ENCODE measurements at places on chromosomes 7 and 10.

DNA sequence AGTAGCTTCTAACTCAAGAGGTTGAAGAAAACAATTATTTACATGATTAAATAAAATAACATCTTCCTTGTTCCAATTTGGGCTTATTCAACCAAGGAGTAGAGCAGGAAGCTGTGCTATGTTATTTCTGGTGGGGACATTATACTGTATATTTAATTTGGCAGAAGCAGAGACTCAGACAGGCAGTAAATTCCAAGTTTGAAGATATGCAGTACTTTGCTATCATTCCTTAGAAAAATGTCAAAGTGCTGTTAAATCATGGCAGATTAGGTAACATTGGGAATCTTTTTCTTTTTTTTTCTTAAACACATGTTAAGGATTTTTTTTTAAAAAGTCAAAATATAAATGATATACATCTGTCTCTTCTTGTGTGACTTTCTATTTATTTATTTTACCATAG, 190.1 kb downstream of the SUGCT start:
- no peak for DNase-seq

GRCh38 chr10:124143721-124144120, 50.3 kb upstream of the CHST15 start:
- no peak for DNase-seq

GRCh38 chr7:90958647-90959046, 305.6 kb upstream of the FZD1 start:
- no peak for DNase-seq

GRCh38 chr10:110619514-110620397, 24.4 kb upstream of the RBM20 start:
- no peak for DNase-seq

DNA sequence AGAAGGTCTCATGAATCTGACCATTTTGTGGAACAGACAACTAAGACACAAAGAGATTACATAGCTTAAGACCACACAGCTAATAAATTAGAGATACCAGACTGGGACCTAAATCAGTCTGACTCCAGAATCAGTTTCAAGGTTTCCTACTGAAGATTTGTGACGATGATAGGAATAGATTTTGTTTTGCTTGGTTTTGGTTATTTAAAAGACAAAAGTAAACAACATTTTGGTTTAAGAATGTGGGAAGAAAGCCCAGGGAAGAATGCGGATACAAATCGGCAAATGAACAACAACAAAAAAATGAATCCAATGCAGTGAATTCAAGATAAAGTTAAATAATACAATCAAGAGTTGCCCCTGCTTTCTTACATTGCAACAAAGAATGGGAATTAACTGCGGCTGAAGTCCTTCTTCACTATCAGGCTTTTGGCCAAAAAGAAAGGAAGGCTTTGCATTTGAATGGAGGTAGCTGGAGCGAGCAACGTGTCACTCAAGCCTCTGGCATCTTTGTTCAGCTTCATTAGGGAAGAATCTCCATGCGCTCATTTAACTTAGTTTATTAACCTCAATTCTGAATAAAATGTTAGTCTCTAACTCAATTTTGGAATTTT, 210.8 kb downstream of the ADAM12 start:
- no peak for DNase-seq

GRCh38 chr10:21535494-21535965, 1.5 kb downstream of the MLLT10 start:
- no peak for DNase-seq

DNA sequence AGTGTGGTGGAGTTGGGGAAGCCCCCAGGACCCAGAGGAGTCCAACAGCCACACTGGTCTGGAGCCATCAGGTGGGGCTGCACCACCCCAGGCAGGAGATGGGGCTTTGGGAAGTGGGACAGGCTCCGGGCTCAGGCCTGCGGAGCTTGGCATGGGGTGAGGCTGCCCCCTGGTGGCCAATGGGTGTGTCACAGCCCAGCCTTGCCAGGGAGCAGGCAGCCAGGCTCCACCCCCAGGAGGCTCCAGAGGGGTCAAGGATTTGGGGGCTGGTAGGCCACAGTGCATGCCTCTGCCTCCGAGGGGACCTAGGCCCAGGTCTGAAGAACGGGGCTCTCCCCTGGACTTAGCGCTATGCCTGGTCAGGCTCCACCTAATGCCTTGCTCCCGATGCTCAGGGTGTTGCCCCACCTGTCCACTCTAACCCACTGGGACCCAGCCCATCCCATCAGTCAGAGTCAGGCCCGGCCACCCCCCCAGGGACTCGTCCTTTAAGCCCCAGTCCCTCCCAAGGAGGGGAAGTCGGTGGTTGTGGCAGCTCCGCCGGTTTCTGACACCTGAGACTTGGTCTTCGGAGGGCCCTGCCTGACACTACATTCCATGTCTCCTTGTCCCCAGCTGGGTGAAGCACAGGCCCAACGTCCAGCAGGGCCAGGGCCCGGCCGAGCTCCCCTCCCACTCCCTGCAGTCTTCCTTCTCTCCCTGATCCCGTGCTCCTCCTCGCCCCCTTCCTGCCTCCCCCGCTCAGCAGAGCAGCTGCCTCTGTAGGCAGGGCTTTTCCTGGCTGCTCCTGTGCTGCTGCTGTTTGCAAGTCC, 11.3 kb upstream of the SAMD8 start:
- peak; percentile 67 for DNase-seq

GRCh38 chr7:69790977-69791724, 192.9 kb downstream of the AUTS2 start:
- DNase-seq = no peak

DNA sequence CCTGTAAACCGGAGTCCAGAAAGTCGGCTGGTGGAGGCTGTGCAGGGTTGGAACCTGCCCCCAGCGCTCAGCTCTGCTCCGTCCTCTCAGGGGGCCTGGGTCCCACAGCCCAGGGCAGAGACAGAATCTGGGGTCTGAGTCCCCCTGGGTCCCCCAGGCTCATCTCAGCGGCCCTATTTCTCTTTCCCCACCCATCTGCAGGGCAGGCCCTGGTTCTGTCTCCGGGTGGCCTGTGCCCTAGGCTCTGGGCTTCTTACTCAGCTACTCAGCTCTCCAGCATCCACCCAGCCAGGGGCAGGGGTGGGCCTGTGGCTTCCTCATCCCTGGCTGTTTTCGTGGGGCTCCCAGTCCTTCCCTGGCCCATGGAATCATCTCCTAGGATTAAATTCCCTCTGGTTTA, 183.4 kb downstream of the ADARB2 start:
- DNase-seq = no peak

GRCh38 chr10:92506336-92506735, 67.6 kb downstream of the IDE start:
- DNase-seq = no peak

GRCh38 chr10:69902835-69903535, 101.3 kb downstream of the COL13A1 start:
- no peak for DNase-seq

DNA sequence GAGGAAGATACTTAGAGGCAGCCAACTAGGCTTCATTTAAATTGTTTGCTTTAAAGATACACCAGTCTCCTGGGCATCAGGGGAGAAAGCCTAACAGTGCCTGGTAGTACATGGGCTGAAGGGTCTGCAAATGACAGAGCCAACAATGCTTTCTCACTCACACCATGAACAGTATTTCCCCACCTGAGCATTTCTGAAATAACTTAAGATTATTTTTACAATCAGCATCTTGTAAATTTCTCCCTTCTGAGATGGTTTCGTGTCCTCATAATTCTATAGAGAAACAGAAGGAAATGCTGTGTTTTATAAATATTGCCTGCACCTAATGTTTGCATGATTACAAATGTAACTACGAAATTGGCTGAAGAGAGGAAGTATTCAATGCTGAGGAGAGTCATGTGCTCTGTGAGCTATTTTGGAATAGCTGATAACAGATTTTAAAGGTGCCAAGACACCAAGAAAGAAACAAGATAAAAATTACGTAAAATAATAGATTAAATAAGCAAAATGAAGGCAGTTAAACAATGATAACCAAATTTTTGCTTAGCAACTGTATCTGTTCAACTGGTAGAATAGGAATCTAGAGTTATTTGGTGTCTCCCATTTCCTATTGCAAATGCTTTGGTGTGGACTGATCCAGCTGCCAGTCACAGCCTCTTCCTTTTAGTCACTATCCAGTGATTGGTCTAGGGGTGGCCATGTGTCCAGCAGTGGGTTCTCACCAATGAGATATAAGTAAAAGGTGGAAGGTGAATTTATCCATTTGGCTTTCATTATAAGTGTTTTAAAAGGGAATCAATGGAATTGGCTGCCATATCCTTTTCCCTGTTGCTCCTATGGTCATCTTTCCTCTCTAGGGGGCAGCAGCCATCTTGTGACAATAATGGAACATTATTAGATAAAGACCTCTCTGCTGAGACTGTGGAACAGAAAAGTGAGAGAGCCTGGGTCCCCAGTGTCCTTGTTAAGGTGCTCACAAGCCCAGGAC, 167.9 kb upstream of the SLC26A5 start:
- no peak for DNase-seq

DNA sequence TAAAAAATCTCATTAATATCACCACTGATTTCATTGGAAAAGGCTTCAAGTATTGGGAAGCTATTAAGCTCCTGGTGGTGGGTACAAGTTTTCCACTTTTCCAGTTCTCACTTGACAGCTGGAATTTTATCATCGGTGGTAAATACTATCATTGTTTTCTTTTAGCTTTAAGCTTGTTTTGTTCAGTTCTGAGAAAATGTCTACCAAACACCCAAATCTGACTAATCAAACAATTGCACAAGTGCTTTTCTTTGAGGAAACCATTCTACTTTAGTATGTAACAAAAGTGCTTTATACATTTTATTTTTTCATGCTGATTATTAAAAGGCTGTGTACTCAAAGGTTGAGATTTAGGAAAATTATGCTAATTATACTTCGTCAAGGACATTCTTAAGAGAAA, 7.9 kb downstream of the PRPF18 start:
- DNase-seq = no peak

GRCh38 chr7:147483634-147484292, 1106.8 kb upstream of the C7orf33 start:
- no peak for DNase-seq

DNA sequence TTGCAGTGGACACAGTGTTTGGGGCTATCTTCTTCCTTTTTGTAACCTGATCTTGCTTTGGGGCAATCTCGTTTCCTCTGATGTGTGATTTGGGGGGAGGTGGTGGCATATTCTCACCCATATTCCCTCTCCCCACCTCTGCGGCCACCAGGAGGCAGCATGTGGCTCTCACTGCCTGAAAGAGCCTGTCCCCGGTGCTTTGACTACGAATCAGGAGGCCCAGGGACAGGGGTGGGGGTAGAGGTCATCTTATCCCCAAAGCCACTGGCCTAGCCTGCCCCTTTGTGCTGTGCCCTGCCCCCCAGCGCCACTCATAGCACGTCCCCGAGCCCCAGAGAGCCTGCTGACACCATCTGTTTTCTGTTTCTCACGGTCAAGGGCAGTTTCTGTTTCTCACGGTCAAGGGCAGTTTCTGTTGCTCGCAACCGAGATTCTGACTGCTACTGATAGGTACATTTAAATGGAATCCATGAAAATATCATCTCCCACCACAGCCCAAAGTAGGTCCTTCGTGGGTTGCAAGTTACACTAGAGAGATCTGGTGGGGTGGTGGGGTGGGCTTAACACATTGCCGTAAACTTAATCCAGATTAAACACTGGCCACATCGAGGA, 28.2 kb downstream of the PHYH start:
- DNase-seq = no peak

- no peak for DNase-seq
Measured at GRCh38 chr10:102770108-102770482, 26.3 kb downstream of the WBP1L start.

- no peak for DNase-seq
Measured at GRCh38 chr7:74684473-74684872, 27.0 kb downstream of the GTF2I start.

- no peak for DNase-seq
Measured at GRCh38 chr10:52019077-52019555, 295.0 kb upstream of the DKK1 start.

DNA sequence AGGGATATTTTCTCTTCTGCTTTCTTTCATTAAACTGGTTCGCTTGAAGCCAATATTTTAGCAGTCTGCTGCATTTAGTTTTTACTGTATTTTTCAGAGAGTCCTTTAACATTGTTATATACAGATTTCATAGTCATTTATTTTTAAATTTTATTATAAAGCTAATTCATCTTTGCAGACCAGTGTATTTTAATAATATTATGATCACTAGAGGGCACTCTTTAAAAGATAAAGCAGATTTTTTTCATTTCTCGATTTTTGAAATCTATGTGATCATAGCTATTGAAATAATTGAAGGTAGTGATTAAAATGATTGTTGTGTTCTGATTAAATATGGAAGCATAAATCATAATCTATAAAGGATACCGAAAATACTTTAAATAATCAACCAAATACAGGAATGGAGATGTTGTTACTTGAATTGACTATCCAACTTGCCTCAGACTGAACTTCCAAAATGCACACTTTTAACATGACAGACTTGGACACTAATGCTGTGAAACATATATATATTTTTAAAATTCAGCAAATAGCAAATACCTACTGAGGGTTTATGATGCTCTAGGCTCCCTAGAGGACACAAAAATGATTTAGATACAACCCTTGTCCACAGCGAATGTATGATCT, 35.2 kb downstream of the ST7 start:
- DNase-seq = no peak

DNA sequence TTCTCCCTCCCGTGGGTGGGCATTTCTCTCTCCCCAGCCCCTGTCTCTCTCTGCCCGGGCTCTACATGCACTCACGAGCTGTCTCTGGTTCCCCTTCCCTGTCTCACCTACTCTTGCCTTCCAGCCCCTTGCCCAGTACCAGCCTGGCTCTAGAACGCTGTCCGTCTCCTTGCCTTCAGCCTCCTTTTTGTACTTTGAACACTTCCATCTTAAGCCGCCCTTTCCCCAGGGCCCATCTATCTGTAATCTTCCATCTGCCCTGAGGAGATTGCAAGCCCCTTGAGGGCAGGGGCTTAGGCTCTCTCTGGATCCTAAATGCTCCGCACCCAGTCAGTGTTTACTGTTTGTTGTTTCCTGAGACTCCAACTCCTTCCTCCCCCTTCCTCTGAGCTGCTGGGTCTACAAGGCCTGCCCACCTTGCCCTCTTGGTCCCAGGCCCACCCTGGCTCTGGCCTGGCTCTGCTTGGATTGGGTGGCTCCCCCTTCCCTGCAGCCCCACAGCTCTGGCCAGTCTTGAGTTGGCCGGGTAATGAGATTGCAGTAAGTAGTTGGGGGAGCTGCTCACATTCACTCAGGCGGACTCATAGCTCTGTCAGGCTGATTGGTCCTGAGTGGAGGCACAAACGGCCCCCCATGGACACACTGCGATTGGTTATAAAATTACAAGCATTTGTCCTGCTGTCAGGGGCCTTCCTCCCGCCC, 28.3 kb downstream of the POLL start:
- DNase-seq = no peak

DNA sequence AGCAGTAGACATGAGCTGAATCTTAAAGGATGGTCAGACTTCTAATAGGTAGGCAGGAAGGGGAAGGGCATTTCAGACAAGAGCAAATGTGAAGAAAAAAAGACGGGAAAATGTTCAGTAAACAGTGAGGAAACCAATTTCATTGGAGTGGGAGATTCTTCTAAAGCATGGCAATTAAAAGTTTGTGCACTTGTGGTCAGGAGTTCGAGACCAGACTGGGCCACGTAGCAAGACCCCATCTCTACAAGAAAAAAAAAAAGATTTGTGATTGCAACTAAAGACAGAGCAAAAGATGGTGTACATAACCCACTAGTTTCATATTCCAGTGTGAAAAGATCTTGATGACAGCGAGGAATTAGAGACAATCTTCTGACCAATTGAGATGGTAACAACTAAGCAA, 41.7 kb downstream of the CCDC71L start:
- no peak for DNase-seq
